ENCODE measurements at places on chromosomes 6 and 20.

- no peak for DNase-seq
Measured at GRCh38 chr6:105692613-105693215, 289.8 kb upstream of the PREP start.

- DNase-seq, result no peak
Measured at GRCh38 chr6:163151212-163151611, 263.3 kb upstream of the QKI start.

- no peak for DNase-seq
Measured at GRCh38 chr20:64142590-64142989, 21.7 kb upstream of the MYT1 start.

- no peak for DNase-seq
Measured at GRCh38 chr6:42532038-42532669, 31.7 kb upstream of the UBR2 start.

GRCh38 chr6:73134588-73134987 is 90.7 kb downstream of the KHDC1L start:
- no peak for DNase-seq

DNA sequence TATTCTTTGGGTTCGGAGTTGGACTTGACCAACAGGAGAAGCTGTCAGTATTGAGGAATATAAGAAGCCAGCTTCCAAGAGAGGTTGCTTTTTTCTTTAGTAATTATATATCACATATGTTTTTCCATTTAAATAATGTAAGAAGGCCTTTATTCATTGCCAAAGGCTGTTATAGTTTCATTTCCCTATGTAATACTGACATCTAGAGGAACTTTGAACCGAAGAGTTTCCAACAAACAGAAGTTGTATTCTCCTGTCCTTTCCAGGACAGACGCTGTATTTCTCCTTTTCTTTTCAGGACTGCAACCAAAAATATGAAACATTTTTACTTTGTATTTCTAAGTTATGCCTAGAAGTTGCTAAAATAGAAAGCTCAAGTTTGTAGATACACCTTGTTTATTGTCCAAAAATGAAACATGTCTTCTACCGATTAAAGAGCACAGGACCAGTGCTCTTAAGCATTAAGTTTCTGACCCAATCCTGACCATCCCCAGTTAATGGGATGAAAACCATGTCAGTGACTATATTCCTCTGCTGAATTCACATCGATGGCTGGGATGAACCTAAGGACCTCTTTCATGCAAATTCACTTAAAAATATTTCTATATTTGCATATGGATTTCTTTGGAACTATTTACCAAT is 55.1 kb downstream of the MYLK4 start:
- DNase-seq, result no peak

DNA sequence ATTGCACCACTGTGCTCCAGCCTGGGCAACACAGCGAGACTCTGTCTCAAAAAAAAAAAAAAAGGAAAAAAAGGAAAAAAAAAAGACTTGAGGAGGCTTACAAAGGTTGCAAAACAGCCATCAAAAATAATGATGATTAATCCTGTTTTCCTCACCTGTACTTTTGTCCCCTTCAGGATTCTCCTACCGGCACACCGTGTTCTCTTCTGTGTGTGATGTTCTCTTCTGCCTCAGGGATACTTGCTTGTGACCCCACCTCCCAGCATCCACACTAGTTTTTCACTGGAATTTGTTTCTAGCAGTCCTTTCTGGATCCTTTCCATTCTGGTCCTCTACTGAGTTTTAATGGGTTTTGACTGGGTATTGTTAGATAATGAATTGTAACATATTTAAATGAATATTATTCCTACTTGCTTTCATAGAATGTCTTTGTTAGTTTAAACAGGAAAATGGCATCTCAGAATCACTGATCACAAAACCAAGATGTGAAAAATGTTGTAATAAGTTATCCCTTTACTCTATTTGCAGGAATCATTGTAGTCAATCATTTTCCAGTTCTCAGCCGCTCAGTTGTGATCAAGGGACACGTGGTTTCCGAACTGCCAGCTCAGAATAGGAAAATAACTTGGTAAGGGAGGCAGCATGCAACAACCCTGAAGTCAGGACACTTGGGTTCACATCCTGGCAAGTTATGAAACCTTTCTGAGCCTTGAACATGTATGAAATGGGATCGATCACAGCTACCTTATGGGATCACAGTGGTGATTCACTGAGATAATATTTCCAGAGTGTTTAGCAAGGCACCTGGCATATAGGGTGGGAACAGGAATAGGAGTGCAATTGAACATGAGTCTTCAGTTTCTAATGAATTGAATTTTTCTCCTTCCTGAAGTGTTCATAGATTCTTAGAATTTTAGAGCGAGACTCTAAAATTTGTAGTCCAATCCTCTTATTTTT is 8.5 kb downstream of the C6orf89 start:
- no peak for DNase-seq

GRCh38 chr6:151111670-151112069 is 128.1 kb upstream of the AKAP12 start:
- DNase-seq, result no peak

DNA sequence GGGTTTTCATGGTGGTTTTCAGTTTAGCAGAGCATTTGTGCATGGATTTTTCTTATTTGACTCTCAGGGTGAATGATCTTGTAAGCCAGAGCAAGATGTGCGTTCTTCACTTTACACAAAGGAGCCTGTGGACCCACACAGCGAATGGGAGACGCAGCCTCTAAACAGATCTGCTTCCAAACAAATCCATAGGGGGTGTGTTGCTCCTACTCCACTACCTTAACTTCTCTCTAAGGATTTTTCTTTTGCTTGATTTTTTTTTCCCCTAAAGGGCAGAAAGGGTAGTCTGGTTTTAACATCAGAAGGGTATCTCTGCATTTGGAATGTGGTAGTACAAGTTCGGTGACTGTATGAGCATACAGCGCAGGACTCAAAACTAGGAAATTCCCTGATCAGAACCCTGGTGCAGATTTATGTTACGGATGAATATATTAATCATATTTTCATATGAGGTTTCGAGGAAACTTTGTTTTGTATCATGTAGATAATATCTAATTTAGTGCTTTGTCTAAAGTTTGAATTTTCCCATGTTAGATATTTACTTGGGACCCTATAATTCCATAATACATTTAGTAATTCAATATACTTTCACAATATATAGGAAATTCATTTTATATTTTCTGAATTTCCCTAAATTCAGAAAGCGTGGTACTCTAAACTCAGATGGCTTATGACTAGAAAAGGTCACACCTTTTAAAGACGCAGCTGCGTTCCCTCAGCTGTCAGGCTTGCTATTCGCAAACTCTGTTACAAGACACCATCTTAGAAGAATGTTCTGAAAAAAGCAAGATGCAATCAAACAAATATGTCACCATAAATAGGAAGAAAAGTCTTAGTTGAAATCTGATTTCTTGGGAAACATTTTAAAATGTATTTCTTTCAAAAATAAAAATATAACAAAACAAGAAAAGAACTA is 196.9 kb downstream of the TMEM242 start:
- DNase-seq, result no peak

DNA sequence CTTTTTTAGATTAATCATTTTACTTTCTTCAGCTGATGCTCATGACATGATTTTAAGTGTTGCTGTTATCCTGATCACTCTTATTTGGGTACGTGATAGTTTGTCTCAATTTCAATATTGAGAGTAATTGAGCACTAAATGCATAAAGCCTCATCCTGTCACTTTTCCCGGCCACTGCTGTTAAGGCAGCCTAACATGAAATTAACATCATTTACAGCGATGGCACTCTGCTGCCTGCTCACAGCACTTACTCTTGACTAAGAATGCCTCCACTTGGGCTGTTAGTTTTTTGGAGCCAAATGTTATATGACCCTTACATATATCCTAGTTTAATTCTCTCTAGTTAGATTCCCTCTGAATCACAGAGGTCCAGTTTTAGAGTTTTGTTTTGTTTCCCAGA is 107.3 kb downstream of the SLX4IP start:
- no peak for DNase-seq

GRCh38 chr6:24979176-24979575 is 43.4 kb upstream of the RIPOR2 start:
- DNase-seq, result no peak

- DNase-seq, result no peak
Measured at GRCh38 chr6:41647061-41647511, 8.8 kb downstream of the MDFI start.

- no peak for DNase-seq
Measured at GRCh38 chr20:9025643-9026042, 43.2 kb upstream of the PLCB4 start.

- DNase-seq, result no peak
Measured at GRCh38 chr6:136031982-136032381, 180.5 kb downstream of the PDE7B start.

DNA sequence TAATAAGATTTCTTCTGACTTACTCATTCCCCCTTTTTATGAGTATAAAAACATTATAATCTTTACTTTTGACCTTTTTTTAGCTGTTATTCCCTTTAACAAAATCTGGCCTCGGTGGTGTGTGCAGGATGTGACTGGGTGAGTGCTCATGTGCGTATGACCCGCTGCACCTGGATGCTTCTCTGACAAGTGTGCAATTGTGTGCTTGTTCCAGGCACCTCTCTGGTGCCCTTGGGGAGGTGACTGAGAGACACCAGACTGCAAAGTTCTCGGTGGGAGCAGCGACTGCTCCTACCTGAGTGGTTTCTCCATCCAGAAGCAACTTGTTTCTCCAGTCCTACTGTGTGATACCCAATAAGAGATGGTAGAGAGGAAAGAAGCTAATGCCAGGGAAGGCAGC is 65.0 kb downstream of the ISM1 start:
- no peak for DNase-seq

GRCh38 chr20:36271639-36272546 is 34.2 kb upstream of the DLGAP4 start:
- DNase-seq, result no peak

GRCh38 chr20:774016-774659 is 5.8 kb upstream of the SLC52A3 start:
- no peak for DNase-seq

DNA sequence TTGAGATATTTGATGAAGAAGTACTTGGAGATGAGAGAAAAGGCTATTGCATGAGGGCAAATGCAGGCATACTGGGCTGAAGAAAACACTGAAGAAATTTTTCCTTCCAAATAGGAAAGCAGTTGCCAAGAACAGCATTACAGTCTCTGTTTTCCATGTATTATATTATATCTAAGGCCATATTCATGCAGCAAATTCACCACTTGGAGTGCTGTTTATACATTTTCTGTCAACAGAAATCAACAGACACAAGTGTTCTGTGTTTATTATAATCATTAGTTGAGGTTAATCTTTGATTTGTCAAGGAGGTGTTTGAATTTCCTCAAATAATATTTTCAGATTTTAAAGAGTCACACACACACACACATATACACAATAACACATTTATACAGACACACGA is 268.8 kb upstream of the PLCB4 start:
- no peak for DNase-seq

- no peak for DNase-seq
Measured at GRCh38 chr6:99780556-99780885, 173.9 kb downstream of the PRDM13 start.

GRCh38 chr6:11947063-11947462 is 65.0 kb upstream of the HIVEP1 start:
- DNase-seq, result no peak

DNA sequence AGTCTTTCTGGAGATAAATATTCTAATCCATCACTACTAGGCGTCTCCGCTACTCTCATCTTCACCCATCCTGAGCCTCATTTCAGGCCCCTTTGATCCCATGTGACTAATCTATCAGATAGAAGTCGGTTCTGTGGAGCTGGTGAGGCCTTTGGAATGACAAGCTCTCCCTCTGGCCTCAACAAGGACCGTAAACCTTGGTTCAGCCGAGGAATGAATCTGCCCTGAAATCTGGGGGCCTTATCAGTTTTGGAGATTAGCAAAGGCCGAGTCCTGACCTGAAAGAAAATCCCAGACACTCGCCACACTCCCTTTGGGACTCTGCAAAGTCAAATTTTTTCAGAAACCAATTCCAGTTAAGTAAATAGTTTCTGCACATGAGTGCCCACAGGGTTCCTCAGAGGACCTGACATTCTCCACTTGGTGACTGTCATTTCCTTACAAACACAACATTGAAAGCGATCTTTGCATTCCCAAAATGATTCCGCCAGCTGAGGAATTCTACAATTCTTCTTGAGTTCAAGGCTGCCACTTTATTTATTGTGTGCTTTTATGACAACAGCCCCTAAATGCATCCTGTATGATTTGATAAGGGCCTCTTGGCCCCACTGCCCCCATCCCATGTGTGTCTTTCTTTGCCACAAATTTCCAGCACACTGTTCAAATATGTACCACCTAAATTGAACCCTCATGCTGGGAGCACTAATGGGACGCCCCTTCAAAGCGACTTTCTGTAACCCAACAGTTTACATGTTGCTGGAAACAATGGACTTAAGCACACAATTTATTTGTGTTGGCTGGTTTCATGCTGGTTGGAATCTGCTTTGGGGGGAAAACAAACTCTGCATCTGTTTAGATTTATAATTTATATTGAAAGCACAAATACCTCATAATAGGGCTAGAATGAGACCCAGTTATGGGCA is 10.0 kb upstream of the RIPOR3 start:
- no peak for DNase-seq

DNA sequence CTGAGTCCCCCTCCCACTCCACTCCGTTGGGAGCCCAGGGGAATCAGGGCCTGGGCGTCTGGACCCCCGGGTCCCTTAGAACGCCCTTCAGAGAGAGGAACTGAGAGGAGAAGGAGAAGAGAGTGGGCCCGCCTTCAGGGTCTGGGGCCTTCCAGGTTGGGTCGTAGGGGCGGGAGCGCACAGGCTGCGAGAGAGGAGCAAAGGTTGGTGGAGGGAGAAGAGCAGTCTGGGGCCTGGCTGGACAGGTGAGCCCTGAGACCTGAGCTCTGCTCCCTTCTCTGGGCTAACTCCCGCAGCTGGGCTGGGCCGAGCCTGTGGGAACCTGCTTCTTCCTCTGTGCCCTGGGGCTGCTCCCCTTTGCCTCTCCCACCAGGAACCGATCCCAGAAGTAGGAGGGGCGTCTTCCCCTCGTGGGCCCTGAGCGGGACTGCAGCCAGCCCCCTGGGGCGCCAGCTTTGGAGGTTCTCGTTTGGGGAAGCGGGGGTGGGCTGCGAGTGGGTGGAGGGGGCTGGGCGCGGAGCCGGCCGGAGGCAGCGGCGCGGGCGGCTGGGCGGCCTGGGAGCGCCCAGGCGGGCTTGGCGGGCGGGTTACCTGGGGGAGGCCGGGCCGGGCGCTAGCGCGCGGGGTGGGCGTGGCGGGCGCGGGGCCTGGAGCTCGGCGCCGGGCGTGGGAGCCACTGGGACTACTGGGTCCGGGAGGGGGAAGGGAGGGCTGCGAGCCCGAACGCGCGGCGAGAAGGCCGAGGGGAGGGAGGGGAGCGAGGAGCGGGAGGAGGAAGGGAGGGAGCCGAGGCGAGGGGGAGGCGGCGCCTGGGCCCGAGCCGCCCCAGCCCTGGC is at the start of gene DDR1:
TSS of gene DDR1 (plus strand) at position 835 of the 836 bp plus-strand sequence. CDS start 4,211 bp downstream, outside the sequence.
- DNase-seq, result no peak

DNA sequence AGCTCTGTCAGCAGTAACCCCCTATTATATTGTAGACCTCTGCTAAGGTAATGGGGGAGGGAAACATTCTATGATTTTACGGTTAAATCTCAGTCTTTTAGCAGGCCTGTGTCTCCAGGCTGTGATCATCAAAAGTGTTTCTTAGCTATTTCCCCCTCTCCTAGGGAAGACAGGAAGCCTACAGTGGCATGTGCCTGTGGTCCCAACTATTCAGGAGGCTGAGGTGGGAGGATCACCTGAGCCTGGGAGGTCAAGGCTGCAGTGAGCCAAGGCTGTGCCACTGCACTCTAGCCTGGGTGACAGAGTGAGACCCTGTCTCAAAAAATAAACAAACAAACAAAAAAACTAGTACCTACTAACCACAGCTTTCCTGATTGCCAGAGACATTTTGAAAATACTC is 67.9 kb downstream of the DNAAF9 start:
- no peak for DNase-seq

- no peak for DNase-seq
Measured at GRCh38 chr6:28953585-28954258, 29.9 kb upstream of the TRIM27 start.
